ENCODE measurements at places on chromosomes 4 and X.
A peak's percentile ranks its signal among the peaks of the same experiment; 100 is the strongest.

GRCh38 chrX:69093960-69094871, 71.0 kb downstream of the PJA1 start:
- DNase-seq, result peak; percentile 51

- DNase-seq, result no peak
These were observed 340.1 kb upstream of the PPARGC1A start for GRCh38 chr4:24229978-24230377.

DNA sequence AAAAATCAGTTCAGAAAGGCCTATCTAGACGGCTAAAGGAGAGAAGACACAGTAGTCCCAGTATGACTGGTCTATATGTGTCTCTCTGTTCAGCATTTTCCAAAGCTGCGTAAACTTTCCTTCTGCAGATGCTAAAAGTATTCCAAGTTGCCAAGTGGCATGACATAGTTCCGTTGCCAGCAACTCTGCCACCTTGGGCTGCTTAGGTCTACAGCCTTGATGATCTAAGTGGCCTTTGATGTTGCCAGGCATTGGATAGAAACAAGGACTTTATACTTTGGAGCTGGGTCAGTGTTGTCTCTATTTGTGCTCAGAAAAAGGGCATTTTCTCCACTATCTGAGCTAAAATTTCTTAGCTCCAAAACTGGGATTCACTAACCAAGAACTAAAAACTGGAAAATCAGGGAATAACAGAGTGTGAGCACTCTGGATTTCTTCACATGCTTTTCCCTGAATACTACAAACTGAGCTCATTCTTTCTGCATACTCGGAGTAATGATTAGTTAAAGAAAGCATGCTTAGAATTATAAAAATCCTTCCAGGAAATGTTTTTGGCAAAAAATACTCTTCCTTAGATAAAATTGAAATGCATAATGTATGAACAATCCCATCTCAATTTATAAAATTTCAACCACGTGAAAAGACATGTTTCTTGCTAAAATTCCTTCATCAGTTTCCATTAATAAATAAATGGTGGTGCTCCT, 191.4 kb downstream of the ADAMTS3 start:
- peak; percentile 2 for DNase-seq

- no peak for DNase-seq
These were observed 57.6 kb downstream of the GPR143 start for GRCh38 chrX:9708086-9708485.

DNA sequence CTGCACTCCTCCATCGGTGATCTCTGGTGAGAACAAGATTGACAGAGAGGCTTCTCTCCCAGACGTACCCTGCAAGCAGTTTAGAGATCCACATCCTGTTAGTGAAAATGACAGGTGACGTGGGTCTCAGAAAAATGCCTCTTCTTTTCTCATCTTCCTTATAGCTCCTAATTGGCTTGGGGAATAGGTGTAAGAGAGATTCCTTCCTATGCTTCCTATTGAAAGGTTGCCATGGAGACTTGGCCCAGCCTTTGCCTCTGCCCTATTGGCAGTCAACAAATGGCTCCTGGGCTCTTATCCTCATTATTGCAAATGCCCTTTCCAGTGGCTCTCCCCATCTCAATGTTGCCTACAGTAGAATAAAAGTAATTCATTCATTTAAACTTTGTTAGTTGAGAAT, 26.5 kb upstream of the DGKK start:
- DNase-seq, result no peak

DNA sequence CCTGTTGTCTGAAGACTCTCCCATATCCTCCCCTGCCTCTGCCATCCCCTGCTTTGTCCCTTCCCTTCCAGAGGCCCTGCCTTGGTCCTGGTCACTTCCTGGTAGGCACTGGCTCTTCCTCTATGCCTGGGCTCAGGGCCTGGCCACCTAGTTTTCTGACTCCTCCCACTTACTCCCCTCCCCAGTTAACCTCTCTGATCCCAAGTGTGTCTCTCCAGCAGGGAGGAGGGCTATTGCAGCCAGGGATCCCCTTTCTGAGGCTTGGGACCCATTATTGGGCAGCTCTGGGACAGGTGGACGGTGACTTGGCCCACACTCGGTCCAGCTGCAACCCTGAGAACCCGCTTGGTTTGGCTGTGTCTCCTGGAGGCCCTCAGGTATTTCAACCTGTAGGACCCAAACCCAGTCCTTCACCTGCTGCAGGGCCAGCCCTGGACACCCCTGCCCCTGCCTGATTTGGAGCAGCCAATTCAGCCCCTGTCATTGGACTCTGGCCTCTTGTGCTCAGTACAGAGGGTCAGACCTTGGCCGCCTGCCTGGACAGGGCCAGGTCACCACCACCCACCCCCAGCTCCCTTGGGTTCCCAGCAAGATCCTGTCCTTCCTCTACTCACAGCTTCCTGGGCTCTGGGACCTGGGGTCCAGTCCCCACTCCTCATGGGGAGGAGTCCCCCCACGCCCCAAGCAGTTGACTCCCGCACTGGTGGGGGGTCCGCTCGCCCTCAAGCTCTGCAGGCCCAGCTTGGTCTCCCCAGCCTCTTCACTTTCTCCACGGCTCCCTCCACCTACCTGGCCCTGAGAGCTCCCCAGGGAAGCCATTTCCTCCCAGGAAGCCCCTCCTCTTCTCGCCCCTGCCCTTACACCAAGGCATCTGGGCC, 1.1 kb upstream of the SH3BP2 start:
- no peak for DNase-seq

GRCh38 chr4:109801099-109801789, 555 bp downstream of the CFI start:
- no peak for DNase-seq

GRCh38 chrX:10618961-10619360, 1.4 kb downstream of the MID1 start:
- DNase-seq, result no peak

- DNase-seq, result no peak
These were observed 155.9 kb upstream of the MAOA start for GRCh38 chrX:43500246-43500645.

DNA sequence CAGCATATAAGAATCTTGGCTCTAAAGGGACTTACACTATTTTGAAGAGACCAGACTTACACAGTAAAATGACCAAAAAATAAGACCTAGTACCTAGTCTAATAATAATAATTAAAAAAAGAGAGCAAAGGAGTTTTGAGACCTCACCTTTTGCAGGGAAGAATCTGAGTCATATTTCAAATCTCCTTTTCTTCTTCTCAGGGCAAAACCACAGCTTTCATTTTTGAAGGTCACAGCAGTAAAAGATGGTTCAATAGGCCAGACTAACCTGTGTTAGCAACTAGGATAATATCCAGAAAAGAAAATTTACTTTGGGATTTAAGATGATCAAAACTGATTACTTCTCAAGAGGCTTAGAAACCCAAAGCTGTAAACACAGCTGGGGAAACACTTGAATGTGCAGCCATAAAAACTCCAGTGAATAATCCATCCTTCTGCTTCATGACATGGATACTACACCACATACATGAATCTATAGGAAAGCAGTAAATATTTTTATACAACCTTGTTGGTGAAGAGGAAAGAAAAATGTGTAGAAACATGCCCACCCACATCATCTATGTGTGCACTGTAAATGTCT, 25.9 kb upstream of the LNX1 start:
- no peak for DNase-seq

DNA sequence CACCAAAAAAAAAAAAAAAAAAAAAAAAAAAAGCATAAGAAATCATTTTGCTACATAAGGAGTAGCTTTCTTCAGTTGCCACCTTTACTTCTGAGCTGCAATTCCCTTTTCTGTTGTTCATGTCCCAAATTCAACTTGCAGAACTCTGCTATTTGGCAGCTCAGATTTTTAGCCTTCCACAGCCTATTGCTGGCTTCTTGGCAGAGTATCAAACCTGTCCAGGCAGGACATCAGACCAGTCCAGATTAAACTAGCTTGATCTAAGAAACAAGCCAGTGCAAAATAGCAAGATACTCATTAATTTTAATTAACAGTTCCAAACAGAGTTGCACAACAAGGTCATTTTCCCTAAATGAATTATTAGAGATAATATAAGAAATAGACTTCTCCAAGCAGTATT, 123.6 kb upstream of the NR3C2 start:
- peak; percentile 20 for DNase-seq

DNA sequence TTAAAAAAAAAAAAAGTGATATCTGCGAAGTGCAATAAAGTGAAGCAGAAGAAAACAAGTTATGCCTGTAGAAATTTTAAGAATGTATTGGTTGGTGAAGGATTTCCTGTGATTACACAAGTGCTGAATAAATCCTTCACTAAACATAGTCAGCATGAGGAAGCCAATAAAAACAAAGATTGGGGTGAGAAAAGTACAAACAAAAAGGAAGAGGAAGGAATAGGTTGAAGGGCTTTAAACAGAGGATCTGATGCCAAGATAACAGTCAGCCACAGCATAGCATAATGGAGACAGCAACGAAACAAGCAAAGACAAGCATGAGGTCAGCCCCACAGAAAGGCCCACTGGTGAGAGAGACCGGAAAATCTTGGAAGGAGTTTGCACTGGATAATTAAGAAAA, 372.2 kb downstream of the ADAM29 start:
- no peak for DNase-seq

DNA sequence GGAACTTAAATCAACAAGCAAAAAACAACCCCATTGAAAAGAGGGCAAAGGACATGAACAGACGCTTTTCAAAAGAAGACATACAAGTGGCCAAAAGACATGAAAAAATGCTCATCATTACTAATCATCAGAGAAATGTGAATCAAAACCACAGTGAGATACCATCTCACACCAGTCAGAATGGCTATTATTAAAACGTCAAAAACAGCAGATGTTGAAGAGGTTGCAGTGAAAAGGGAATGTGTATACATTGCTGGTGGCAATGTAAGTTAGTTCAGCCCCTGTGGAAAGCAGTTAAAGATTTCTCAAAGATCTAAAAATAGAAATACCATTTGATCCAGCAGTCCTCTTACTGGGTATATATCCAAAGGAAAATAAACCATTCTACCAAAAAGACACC, 22.6 kb downstream of the RTL9 start:
- no peak for DNase-seq

- DNase-seq, result no peak
These were observed 648 bp downstream of the SYNPO2 start for GRCh38 chr4:118889312-118889691.

DNA sequence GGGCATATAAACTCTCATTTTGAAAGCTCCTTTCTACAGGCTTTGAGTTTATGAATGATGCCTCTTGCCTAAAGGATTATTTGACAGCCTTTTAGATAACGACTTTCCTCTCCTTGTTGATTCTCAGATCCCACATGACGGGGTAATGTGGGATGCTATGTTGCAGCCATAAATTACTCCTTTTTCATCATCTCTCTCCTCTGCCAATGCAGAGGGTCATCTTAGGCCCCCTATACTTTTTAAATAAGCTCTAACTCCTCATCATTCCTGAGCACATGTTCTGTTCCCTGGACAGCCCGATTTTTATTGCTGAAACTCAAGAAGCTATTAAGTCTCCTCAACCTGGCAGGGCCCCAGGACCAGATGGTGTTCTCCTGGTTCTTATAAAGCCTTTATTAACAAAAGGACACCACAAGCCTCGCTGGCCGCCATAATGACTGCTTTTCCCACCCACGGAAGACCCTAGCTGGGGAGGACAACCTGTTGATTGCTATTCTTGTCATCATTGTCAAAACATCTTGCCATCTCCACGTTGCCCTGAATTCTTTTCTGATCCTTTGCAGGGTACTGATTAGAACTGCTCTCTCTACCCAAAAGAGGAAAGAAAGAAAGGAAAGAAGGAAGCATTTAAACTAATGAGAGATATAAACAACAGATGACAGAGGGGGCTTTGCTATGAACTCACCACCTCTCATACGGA, 150.7 kb downstream of the DHX15 start:
- DNase-seq, result no peak

DNA sequence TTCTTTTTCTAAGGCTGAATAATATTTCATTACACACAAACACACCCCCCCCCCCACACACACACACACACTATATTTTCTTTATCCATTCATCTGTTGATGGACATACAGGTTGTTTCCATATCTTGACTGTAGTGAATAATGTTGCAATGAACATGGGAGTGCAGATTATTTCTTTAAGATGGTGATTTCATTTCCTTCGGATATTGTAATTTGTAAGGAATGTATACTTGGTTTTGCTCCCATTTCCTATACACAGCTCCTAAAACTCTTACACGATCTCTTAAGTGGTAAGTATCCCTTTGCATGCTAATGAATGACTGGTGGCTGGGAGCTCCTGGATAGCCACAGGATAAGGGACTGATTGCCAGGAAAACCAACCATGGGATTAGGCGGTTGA, 14.7 kb upstream of the RBMXL3 start:
- no peak for DNase-seq

DNA sequence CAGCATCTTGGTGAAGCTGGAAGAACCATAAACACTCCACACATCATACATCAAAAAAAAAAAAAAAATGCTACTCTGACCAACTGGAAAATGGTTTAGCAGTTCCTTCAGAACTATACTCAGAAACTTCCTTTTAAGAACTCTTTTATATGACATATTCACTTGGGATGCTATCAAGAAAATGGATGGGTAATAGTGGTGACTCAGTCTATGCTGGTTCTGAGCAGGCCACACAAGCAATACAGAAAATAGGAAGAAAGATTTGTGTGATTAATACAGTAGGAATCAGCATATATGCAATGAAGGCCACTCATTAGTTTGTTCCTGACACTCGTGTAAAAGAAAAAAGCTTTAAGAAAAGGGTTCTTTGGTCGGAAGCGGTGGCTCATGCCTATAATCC, 123.5 kb upstream of the FAT4 start:
- DNase-seq, result no peak

GRCh38 chrX:48475296-48475695, 703 bp upstream of the FTSJ1 start:
- no peak for DNase-seq

- no peak for DNase-seq
These were observed 190.5 kb downstream of the STPG2 start for GRCh38 chr4:97952763-97953162.

DNA sequence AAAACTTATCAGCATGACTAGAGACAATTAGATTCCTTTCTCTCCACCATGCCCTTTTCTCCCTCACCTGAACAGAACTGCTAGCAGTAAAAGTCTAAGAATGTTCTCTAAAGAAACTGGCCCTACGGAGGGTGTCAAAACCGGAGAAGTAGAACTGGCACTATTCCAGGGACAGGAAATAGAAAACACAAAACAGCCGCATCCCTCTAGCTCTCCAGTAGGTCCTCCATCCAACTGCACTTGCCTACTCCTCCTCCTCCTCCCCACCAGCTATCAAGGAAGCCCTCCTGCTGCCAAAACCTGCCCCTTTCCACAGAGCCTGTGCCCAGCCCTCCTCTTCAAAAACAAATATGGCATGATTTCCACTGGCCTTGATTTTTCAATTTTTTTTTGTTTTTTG, 28.4 kb downstream of the FUNDC1 start:
- no peak for DNase-seq

- DNase-seq, result no peak
These were observed 55.2 kb downstream of the MMRN1 start for GRCh38 chr4:89949782-89950387.

- DNase-seq, result no peak
These were observed 535.1 kb downstream of the FAT4 start for GRCh38 chr4:125849869-125850268.

GRCh38 chr4:77126809-77127208, 30.2 kb upstream of the CCNG2 start:
- no peak for DNase-seq

GRCh38 chrX:38799995-38800580, 1.2 kb upstream of the MID1IP1 start:
- no peak for DNase-seq

Measured in midbrain (tissue), 1 donor.